Upper lobe of left lung (tissue), 6 donors: ENCODE measurements at places on chromosomes 4 and X.

DNA sequence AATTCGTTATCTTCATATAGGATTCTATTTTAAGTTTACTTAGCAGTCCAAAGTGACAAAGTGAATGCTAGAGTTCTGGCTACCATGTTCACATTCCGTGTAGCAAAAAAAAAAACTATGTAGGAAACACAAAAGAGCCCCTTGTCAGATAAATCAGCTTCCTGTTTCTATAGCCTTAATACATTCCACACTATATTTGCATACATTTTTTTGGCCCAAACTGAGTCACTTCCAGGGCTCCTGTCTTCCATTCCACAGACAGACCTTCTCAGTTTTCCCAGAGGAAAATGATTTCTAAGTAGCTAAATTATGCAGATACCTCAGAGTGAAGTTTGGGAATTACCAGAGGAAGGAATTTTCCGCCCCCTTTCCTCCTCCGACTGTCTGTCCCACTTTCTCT, 841.9 kb upstream of the HS3ST1 start:
- no peak for DNase-seq

- no peak for DNase-seq
Measured at GRCh38 chrX:14084466-14084865, 54.8 kb upstream of the GEMIN8 start.

GRCh38 chrX:46185923-46186810, 359.1 kb downstream of the ZNF674 start:
- no peak for DNase-seq

DNA sequence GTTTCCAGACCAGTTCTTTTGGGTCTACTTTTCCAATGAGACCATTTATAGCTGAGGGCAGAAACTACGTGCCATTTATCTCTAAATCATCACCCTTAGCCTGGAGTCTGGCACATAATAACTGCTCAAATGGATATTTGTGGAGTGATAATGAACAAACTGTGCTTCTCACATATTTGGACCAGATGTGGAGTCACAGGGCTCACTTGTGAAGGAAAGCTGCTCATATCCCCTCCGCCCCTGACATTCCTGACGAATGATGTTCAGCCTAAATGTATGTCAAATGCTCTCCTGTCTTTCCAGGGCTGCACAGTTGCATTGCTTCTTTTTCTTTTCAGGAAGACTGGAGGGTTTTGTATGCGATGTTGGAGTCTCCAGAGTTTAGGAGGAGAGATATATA, 110.1 kb downstream of the GBA3 start:
- no peak for DNase-seq

GRCh38 chr4:12679217-12679616, 804.9 kb downstream of the RAB28 start:
- DNase-seq: no peak

DNA sequence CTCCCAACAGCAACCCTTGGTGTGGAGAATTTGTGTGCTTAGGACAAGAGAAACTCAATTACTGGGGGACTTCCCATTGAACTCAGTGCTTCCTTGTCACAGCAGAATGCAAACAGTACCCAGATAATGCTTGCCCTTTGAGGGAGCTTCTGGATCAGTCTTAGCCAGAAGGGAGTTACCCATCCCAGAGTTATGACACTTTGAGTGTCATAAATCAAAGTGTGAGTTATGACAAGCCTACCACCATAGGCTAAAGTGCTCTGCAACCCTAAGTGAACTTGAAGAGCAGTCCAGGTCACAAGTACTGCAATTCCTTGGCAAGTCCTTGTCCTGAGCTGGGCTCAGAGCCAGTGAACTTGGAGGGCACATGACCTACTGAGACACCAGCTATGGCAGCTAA, 1513.9 kb upstream of the PCDH10 start:
- DNase-seq: no peak
